ENCODE measurements at places on chromosomes 5 and 9.

- no peak for DNase-seq
Measured at GRCh38 chr5:179008667-179009066, 13.5 kb upstream of the GRM6 start.

DNA sequence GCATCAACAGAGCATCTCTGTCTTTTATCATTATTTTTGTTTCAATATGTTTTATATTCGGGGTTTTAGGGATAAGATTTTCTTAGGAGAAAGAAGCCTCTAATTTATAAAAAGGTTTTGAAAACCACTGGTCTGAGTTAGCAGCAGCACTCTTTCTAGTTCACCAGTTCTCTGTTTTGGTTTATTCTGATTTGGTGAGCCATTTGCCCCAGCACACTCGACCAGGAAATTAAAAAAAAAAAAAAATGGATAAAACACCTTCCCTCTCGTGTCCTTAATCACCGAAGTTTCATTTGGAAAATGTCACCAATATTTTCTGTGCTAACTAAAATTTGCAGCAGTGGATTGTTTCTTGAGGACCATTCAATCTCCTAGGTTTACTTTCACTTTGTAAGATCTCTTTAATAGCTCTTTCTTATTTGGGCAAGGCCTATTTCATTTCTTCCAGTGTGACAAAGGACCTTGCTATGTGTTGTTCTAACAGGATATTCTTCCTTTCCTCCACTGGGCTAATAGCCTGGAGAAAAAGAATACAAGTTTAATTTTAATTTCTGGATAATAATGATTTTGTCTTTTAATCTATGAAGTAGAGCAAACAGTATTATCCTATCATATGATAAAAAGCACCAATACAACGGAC, 57.8 kb upstream of the ANXA1 start:
- DNase-seq = no peak

DNA sequence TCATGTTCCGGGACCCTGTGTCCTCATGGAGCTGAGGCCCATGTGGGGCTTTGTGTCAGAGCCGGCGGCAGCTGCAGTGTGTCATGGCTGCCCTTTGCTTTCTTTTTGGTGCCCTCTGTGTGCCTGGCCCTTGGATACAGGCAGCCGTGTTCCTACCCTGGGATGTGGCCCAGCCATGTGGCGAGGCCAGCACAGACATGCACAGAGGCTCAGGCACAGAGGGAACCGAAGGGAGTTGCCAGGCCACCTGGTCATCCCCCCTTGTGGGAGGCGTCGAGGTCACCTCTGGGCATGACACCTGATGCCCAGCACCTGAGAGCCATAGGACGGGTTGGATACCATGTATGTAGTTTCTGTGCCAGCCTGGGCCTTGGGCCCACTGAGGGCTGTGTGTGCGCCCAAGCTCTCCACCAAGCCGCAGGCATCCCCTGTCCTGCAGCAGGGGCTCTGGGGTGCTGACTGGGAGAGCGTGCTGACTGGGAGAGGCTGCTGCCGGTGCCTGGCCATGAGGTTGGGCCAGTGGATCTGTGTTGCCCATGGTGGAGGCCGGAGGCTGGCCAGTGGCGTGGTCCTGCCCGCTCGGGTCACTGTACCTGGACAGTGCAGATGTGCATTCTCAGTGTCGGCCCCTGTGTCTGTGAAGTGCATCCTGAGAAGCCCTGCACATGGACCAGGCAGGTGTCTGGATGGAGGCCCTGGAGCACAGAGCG, 4.8 kb downstream of the NKD2 start:
- DNase-seq = no peak

GRCh38 chr9:35861161-35861897, 8.9 kb downstream of the OR13J1 start:
- no peak for DNase-seq

- no peak for DNase-seq
Measured at GRCh38 chr9:125496313-125496834, 210.6 kb downstream of the MAPKAP1 start.

DNA sequence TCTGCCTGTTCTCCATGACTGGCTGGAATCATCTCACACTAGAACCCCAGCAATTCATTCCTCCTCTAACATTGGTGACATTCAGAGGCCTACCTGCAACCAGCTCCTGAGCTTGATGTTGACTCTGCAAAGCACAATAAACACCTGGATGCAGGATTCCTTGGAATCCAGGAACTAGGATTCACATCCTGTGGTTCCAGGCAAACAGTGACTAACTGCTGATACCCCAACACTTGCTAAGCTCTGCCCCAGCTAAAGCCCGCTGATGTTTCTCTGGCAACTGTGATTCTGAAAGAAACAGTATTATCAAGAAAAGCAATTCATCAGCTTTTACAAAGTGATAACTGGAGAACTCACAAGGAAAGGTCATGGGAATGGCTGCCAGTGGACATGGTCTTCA, 29.2 kb downstream of the SUSD1 start:
- DNase-seq = no peak

DNA sequence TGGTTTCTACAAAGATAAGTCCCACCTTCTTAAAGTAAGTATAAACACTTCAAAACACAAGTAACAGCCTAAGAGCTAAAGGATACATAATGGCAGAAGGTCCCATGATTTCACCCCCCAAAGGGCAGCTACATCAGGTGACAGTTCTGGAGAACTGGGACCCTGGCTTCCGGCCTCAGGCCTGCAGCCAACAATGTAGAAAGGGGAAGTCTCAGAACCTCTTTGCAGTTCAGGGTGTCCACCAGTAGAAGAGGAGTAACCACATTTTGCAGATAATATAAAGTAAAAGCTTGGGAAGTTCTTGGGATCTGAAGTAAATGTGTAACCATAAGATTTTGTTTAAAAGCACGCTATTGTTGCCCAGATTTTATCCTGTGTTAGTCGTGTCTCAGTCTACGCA, 267.4 kb upstream of the VLDLR start:
- no peak for DNase-seq

GRCh38 chr9:126564128-126564527, 49.6 kb upstream of the LMX1B start:
- DNase-seq = no peak

- no peak for DNase-seq
Measured at GRCh38 chr5:72587661-72588308, 80.6 kb upstream of the ZNF366 start.

DNA sequence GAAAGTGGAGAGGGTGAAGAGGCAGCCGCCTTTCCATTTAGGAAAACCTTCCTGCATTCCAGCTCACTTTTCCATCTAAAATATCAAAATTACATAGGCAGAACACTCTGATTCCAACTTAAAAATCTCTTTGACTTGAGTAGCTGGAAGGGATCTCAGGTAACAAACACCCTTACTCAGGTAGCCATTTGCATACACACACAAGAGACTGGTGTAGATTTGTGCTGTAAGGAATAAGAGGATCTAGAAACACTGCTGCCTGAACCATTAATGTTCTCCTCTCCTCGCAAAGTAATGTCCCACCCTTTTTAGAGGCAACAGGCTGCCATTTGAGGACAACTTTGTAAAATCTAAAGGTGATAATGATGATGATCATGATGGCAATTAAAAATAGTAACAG, 53.5 kb downstream of the BNC2 start:
- no peak for DNase-seq

DNA sequence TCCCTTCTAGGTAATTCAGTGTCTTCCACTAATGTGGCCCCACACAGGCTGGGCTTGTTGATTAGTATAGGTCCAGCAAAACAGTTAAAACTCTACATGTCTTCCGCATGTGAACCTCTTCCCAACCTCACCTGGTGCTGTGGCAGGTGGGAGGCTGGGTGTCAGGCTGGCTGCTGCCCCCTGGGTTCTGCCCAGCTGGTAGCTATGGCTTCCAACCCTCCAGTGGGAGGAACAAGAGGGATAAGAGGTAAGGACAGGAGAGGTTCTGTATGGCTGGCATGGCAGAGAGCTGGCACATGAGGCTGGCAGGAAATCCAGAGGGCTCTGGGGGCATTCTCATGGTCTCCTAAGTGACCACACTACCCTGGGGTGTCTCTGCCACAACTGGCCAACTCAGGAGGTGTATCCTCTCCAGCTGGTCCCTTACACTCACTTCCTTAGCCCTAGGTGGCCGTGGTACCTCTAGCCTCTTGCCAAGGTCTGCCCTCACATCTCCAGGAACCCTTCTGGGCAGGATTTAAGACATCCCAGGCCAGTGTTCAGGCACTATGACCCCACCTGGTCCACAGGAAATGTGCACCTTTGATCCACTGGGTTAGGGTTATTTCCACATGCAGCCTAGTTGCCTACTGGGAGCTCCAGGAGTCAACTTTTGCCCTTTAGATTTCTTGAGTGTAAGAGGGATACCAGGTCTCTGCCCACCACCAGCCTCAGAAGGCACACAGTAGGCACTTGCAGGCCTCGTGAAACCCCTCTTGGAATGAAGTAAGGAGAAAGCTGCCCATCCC, 41.7 kb downstream of the AHRR start:
- no peak for DNase-seq
